GM04503 (cell line): ENCODE measurements at places on chromosomes 13 and 19.

DNA sequence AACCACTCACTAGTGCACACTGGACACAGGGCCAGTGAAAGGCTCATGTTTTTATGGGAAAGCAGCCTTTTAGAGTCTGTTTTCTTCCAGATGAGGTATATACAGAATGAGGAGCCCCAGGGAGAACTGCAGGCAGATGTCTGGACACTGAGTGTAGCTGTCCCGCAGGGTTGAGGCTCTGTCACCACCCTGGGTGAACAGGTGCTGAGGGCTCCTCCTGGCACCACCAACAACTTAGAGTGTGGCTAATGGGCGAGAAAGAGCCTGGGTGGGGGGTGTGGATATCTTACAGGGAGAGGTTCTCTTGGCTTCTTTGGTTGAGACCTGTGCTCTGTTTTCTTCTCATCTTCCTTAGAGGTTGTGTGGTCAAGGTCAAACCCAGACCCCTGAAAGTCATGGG, 202.1 kb upstream of the GPR12 start:
- no peak for DNase-seq

DNA sequence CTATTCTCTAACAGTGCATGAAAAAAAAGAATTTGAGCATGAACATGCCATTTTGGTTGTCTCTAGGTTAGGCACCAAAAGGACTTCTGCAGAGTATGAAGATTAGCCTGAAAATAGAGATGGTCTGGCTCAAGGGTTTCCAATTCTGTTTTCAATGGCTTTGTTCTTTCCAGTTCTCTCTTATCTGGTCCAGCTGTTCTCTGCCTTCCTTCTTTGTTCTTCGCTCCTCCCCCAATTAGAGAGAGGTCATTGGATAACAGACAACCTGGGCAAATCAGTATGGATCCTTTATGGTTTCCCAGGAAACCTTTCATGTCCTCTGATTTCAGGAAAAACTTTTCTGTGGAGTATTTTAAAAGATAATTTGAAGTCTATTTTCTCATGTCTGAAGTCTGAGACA, 623.4 kb downstream of the PCDH17 start:
- no peak for DNase-seq

GRCh38 chr13:113216254-113217048, 7.0 kb downstream of the CUL4A start:
- DNase-seq, result no peak

DNA sequence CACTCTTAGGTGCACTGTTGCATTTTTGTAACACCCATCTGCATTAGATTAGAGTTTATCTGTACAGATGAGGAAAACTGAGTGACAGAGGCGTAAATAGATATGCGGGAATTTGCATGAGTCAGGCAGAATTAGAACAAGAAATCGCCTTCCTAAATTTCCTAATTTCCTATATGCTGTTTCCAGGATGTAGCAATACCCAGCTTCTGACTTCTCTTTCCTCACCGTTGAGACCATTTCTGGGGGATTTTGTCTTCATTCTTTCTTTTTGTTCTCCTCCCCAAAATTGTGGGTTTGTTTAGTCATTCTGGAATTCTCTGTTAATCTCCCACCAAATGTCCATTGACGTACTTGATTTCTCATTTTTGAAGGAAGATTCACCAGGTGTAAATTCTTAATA, 10.6 kb upstream of the ZNF792 start:
- DNase-seq, result no peak

GRCh38 chr13:66210677-66211076, 1019.5 kb downstream of the PCDH9 start:
- DNase-seq, result peak; percentile 67

GRCh38 chr13:80054806-80055205, 286.1 kb downstream of the SPRY2 start:
- no peak for DNase-seq

DNA sequence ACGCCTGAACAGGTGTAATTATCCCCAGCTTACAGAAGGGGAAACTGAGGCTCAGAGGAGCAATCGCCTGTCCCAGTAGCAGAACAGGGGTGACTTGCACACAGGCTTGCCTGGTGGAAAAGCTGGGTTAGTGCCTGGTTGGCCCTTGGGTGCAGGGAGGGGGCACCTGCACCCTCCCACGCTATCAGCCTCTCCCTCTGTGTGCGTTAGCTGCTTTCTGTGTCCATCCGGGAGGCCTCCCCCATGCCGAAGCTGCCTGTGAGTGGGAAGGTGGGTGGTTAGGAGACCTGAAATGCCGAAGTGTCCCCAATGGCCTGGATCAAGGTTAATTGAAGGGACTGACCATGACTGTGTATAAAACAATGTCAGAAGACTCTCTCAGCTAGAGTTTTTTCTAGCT, 295.0 kb downstream of the ZNF536 start:
- no peak for DNase-seq

GRCh38 chr13:90622541-90622940, 724.9 kb upstream of the MIR17HG start:
- no peak for DNase-seq

GRCh38 chr19:34475026-34475974, 6.3 kb upstream of the WTIP start:
- DNase-seq, result peak; percentile 82

DNA sequence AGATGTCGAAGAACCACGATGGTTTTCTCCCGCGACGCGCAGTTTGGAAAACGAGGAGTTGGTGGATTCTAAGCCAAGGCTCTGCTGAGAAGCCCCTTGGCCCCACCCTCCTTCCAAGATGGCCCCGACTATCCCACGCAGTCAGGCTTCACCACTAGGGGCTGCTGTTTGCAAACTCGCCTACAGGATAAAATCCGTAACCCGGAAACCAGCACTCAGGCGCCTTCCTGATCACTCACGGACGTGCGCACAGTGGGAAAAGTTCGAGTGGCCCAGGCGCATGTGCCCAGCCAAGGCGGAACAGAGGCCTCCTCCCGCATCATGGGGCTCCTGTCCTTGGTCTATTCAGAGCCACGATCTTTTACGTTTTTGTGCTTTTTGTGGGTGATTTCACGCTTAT, 19.2 kb upstream of the UQCR11 start:
- no peak for DNase-seq

DNA sequence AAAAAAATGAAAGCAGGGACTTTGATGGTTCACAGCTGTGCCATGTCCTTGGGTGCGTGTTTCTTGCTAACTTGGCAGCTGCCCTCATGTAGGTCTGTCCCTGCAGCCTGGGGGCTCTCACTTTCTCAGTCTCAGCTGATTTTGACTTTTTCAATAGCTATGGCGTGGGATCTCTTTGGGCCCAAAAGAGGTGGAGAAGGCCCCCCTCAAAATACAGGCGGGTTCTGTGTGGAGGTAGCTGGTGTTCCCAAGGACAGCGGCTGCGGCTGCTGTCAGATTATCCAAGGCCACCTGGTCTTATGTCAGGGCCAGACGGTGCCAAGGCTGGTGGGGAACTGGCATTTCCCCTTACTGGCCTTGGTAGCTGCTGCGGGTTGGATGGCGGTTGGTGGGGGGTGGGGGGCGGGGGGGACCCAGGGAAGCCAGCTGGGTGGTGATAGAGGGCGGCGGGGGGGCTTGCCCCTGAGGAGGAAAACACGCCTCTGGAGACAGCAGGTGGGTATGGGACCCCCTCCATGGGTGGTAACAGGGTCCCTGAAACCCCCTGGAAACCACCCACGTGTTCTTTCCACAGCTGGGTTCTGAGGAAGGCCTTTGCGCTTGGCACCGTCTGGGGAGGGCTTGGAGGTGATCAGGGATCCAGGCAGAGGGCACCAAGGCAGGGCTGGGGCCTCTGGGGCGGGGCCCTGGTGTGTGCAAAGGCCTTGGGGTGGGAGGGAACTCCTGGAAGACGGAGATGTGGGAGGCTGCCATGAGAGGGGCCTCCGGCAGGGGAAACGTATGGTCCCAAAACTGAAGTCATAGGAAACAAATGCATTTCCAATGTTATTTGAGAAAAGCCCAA, 4.1 kb downstream of the TIMM13 start:
- no peak for DNase-seq

GRCh38 chr13:40130871-40131636, 475.6 kb downstream of the COG6 start:
- no peak for DNase-seq

GRCh38 chr19:37936166-37936565, 29.2 kb downstream of the SIPA1L3 start:
- no peak for DNase-seq

DNA sequence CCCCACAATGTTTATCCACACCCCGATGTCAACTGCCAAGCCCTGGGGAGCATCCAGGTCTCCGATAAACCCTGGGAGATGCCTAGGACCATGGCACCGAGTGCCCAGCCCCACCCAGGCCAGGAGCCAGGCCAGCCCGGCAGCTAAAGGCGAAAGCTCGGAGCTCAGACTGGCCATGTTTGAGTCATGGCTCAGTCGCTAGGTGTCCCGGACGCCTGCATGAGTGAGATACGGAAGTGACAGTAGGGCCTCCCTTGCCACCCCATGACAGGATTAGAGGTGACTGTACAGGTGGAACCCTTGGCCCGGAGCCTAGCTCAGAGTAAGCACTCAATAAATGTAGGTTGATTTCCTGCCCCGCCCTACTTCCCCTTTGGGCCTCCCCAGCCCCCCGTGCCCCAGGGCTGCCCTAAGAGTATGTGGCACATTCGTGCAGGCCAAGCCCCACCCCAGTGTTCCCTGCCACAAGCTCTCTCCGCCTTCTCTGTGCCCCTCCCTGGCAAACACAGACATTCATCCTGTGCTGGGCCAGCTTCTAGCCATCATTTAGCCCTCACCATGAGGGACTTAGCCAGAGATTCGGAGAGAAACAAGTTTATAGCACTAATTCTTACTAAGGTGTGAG, 5.8 kb upstream of the TPM4 start:
- DNase-seq, result no peak

- no peak for DNase-seq
These were observed 304.8 kb upstream of the MAB21L1 start for GRCh38 chr13:35781036-35782000.
